ENCODE measurements at places on chromosomes 7 and 10. TPM values are rescaled to one million over a fixed set of nuclear protein-coding genes. Genes with fewer than 3 reads are reported as not detected.

The PON1 gene
- polyA plus RNA-seq = 0.61 TPM

GRCh38 chr10:95841661-95842498, 65.9 kb upstream of the CC2D2B start:
- H3K4me1 ChIP-seq = no peaks in the 10 kb centered on the region
- no peaks in the 10 kb centered on the region for H3K27me3 ChIP-seq
- no peaks in the 10 kb centered on the region for H3K36me3 ChIP-seq
- no peak overlapping the region for H3K4me3 ChIP-seq
- DNase-seq = peak; percentile 71

The NME8 gene
- polyA plus RNA-seq = 25.3 TPM

DNA sequence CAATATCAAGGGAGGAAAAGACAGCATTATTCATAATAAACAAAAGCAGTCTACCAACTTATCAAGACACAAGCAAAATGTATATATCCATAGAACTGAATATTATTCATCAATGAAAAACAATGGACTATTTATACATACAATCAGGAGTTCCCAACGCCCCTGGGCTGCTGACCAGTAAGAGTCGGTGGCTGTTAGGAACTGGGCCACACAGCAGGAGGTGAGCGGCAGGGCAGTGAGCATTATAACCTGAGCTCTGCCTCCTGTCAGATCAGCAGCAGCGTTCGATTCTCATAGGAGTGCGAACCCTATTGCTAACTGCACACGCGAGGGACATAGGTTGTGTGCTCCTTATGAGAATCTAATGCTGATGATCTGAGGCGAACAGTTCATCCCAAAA, 71.7 kb upstream of the GPR22 start:
- no peaks in the 10 kb centered on the region for H3K36me3 ChIP-seq
- H3K4me1 ChIP-seq = no peaks in the 10 kb centered on the region
- H3K4me3 ChIP-seq = no peak overlapping the region
- no peak for DNase-seq
- H3K27me3 ChIP-seq = no peaks in the 10 kb centered on the region
- H3K27ac ChIP-seq = no peak overlapping the region

The CYP2C19 gene
- polyA plus RNA-seq = not detected

The CNOT4 gene
- polyA plus RNA-seq = 38.2 TPM

DNA sequence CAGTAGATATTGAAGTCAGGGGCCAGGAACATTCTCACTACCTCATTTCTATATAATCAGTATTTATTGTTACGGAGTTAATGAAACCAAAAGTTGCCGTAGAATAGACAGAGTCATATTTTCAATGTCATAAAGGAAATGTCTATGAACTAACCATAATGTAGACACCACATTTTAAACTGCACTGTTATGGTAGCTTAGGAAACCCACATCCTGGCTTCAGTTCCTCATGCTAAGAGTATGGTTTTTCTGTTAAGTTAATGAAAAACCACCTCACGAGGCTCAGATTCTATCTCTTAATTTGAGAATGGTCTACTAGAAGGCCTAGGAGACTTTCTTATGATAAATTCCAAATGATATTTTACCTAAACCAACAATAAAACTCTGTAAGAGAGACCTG, 166.5 kb downstream of the TMEM26 start:
- H3K4me1 ChIP-seq = no peaks in the 10 kb centered on the region
- H3K4me3 ChIP-seq = no peak overlapping the region
- H3K27me3 ChIP-seq = no peaks in the 10 kb centered on the region
- H3K36me3 ChIP-seq = no peaks in the 10 kb centered on the region
- H3K27ac ChIP-seq = no peak overlapping the region
- no peak for DNase-seq

GRCh38 chr10:121904888-121905287, 22.9 kb downstream of the ATE1 start:
- H3K27me3 ChIP-seq = no peaks in the 10 kb centered on the region
- no peak overlapping the region for H3K27ac ChIP-seq
- peaks cover 3% of the 10 kb centered on the region for H3K36me3 ChIP-seq
- no peaks in the 10 kb centered on the region for H3K4me1 ChIP-seq
- DNase-seq = no peak

DNA sequence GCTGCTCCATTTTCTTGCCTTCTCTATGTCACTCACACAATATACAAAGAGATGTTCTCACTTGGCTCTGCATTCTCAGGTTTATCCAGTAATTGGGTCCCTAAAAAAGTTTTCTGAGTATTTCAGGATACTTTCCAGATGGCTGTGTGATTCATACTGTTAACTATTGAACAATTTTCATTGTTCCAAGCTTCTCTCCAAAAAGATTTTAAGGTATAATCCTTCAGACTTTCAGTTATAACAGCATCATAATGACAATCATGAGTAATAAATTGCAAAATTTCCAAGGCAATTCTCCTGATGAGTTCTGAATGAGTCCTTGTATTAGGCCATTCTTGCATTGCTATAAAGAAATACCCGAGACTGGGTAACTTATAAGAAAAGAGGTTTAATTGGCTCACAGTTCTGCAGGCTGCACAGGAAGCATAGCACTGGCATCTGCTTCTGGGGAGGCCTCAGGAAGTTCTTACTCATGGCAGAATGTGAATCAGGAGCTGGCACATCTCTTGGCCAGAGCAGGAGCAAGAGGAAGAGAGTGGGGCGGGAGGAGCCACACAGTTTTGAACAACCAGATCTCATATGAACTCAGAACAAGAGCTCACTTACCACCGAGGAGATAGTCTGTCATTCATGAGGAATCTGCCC, 148.1 kb downstream of the SLC16A9 start:
- no peak overlapping the region for H3K4me3 ChIP-seq
- H3K4me1 ChIP-seq = no peaks in the 10 kb centered on the region
- H3K36me3 ChIP-seq = no peaks in the 10 kb centered on the region
- no peak overlapping the region for H3K27ac ChIP-seq
- no peak for DNase-seq
- no peaks in the 10 kb centered on the region for H3K27me3 ChIP-seq

DNA sequence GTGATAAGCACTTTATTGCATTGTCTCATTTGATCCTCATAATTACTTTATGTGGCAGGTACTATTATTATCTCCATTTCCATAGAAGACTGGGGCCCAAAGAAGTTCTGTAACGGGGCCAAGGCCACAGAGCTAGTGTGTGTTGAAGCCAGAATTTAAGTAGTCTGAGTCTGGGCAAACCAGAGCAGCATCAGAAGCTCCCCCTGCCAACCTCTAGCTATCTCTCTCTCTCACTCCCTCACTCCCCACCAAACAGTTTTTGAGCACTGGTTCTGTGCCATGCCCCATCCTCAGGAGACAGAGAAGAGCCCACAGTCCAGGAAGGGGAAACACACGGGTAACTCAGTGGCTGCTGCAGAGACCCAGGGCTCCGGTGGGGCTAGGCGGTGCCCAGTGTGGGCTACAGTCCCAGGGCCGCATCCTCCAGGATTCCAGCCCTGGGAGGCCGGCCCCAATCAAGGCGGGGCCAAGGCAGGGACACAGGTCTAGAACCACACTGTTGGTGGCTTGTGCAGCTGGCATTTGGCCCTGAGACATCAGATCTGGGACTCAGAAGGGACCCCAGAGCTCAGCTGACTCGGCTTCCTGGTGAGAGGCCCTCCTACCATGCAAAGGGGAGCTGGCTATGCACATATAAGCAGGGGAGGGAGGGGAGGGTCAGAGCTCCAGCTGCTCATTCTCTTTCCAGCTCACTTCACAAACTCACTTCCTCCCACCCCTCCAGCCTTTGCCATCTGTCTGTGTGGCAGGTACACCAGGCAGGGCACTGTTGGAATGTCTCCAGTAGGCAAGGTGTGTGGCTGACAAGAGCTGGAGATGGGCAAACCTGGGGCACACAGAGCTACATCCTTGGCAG, 34.4 kb downstream of the COL13A1 start:
- H3K4me3 ChIP-seq = no peak overlapping the region
- no peaks in the 10 kb centered on the region for H3K36me3 ChIP-seq
- no peaks in the 10 kb centered on the region for H3K27me3 ChIP-seq
- no peak for DNase-seq
- peaks cover 6% of the 10 kb centered on the region for H3K4me1 ChIP-seq

GRCh38 chr10:75655791-75656451, 224.5 kb downstream of the LRMDA start:
- H3K4me3 ChIP-seq = no peak overlapping the region
- H3K36me3 ChIP-seq = no peaks in the 10 kb centered on the region
- H3K27me3 ChIP-seq = no peaks in the 10 kb centered on the region
- no peak overlapping the region for H3K27ac ChIP-seq

DNA sequence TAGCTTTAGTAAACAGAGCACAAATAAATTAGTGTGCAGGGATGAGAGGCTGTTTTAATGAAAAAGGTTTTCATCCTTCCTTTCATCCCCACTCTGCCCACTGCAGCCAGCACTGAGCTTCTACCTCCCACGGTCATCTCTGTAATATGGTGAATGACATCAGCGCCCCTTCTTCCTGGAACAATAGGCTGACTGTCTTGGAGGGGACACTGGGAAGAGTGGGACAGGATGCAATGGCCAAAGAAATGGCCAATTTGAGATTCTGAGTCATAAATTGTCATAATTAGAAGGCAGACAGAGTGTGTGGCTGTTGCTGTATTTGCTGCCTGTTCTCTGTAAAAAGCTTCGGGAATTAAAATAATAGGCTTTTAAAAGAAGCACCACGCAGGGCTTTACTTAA, 126.7 kb upstream of the CALN1 start:
- no peak overlapping the region for H3K27ac ChIP-seq
- DNase-seq = no peak
- H3K4me3 ChIP-seq = no peak overlapping the region
- no peaks in the 10 kb centered on the region for H3K36me3 ChIP-seq
- H3K27me3 ChIP-seq = no peaks in the 10 kb centered on the region

DNA sequence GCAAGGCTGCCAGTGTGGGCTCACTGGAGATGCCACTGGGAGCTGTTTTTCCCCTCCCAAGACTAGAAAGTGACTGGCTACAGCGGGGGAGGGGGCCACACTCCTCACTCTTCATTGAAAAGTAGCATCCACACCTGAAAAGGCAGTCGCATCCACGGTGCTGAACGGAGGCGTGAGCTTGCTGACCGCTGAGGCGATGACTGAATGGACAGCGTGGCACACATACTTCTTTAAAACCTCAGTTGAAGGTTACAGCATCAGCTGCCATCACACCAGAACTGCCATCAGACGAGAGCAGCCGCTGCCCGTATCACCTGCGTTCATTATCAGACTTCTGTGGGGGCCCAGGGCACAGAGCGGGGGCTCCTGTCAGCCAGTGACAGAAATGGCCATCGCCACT, 327.2 kb downstream of the DNAJB6 start:
- DNase-seq = no peak
- H3K4me3 ChIP-seq = no peak overlapping the region
- no peak overlapping the region for H3K27ac ChIP-seq
